ENCODE measurements at places on chromosomes 4 and X.
A peak's percentile ranks its signal among the peaks of the same experiment; 100 is the strongest.

GRCh38 chr4:73828956-73829355, 7.5 kb upstream of the CXCL6 start:
- peak; percentile 50 for DNase-seq

GRCh38 chr4:52968691-52969090, 106.6 kb downstream of the RASL11B start:
- DNase-seq, result no peak

DNA sequence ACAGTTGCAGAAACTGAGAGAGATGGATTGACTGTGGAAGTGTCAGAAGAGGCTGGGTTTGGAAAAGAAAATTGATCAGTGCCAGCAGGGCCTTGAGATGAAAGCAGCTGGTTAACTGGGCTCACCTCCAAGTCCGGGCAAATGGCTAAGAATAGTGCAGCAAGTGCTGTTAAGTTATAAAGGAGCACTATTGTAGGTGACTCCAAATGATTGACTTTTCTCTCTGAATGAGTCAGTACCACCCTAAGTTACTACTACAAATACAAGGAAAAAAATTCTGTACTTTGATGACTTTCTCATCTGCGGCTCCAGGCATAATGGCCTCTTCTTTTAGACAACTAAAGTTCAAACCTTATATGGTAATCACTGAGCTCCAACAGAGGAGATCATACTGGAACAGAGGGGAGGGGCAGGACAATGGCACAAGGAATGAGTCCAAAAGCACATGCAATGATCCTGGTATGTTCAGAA, 733.4 kb upstream of the INTU start:
- peak; percentile 88 for DNase-seq

DNA sequence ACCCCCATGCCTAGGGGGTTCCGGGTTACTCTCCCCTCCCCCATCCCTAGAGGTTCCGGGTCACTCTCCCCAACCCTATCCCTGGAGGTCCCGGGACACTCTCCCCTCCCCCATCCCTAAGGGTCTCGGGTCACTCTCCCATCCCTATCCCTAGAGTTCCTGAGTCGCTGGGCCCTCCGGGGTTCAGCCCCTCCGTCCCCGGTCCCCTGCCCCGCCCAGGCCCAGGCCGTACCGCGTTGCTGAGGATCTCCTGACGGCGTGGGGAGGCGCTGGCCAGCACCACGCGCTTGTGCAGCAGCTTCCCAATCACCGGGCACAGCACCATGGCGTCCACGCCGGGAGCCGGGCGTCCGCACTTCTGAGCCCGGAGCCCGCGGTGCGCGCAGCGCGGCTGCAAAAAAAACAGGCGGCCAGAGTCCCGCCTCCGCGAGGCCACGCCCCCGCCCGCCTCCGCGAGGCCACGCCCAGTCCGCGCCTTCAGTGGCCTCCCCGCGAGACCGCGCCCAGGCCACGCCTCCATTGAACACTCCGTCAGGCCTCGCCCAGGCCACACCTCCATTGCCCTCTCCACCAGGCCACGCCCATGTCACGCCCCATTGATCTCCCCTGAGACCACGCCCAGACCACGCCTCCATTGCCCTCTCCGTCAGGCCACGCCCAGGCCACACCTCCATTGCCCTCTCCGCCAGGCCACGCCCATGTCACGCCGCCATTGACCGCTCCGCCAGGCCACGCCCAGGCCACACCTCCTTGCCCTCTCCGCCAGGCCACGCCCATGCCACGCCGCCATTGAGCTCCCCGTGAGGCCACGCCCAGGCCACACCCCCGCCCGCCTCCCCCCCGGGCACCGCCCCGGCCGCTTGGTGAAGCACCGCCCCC, at the start of gene ASMTL:
ASMTL (minus strand) TSS at position 394 of the 879 bp plus-strand sequence; CDS start at position 325, 69 bp downstream.
- DNase-seq, result peak; percentile 98

GRCh38 chr4:146267826-146268225, 53.5 kb downstream of the REELD1 start:
- DNase-seq, result no peak

GRCh38 chrX:68354879-68355628, 78.2 kb downstream of the OPHN1 start:
- peak; percentile 5 for DNase-seq

DNA sequence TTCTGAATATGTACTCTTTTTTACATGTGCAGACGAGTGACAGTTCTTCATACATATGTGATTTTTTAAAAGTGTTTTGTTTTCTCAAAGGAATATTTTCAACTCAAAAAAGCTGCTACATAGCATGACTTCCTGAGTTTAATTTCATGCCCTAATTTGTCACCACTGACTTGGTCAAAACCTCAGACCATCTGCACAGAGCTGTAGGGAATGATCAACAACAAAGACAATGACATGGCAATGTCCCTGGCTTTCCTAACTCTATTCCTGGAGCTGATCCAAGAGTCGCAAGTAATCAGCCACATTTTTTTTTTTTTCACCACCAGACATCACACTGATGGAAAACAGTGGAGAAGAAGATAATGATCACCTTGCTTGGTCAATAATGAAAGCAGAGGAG, 97.7 kb downstream of the TMA16 start:
- DNase-seq, result no peak

DNA sequence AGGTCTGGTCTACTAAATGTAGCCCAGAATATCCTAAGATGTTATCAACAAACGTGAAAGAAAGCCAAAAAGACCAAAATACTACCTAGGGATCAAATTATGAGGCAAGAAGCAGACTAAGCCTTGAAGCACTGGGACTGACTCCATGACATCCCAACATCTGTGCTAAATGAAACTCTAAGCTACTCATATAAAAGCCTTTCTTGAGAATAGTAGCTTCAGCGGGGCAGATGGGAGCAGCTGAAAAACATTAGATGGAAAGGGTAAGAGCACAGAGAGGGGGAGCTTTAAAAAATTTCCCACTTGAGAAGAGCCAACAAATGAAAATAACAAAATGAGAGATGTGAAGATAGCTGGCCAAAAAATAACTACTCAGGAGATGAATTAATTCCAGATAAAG, 81.7 kb downstream of the MAD2L1 start:
- DNase-seq, result no peak

GRCh38 chr4:78254893-78255292, 197.8 kb downstream of the FRAS1 start:
- DNase-seq, result no peak

DNA sequence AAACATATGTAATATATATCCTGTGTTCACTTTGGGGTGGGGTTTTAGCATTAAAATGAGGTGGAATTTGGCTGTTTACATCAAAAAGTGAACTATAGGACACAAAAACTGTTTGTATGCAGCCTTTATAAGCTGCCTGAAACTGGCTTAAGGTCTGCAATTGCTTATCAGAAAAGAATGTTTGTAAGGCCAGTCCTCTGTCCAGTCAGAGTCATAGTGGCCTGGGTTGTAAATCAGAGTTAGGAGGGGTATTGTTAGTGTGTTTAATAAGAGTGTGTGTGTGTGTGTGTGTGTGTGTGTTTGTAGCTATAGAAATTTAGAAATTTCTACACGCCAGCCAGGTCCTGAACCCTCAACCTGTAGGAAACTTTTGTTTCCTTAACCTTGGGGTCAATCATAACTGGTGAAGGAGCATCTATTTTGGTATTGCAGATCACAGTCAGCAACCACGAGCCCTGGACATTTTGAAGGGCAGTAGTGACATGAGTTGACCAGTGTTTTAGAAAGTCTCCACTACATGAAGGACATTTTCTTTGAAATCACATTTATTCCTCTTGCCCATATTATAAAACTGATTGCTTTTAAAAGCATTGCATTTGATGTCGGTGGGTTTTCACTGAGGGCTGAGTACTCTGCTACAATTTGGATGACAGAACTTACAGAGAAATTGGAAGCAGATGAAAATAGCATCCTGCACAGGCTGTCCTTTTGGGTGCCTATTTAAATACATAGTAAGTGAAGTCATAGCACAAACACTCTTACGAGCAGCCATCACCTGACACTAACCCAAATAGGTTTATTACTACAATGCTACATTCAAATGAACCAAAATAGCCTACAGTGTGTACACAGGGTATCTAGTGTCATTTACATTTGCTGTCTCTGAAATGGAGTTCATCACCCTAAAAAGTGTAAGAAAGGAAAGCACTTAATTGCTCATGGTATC, 11.2 kb upstream of the TMEM154 start:
- no peak for DNase-seq
